Stimulated activated CD8-positive, alpha-beta memory T cell treated with anti-CD3 and anti-CD28 coated beads, Interleukin-7, amount 100 ng/mL, for 1 hour (primary cell): ENCODE measurements at places on chromosomes 2 and 18.

- no peak for DNase-seq
Measured at GRCh38 chr2:27038012-27038411, 5.2 kb downstream of the TMEM214 start.

DNA sequence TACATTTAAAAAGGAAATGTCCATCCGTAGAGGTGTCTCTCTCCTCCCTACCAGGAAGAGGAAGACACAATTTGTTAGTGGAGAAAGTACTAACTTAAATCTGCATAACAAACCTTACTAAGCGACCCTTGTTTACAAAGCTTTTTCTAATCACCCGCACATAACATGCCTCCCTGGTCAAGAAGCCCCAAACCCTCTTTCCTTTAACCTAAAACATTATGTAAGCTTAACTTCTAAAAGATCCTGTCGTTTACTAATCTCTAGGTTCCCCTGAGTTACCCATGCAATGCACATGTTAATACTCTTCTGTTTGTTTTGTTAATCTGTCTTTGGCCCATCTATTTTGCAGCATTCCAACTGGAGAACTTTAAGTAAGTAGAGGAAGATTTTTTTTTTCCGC is 630.3 kb upstream of the NRXN1 start:
- DNase-seq: no peak

DNA sequence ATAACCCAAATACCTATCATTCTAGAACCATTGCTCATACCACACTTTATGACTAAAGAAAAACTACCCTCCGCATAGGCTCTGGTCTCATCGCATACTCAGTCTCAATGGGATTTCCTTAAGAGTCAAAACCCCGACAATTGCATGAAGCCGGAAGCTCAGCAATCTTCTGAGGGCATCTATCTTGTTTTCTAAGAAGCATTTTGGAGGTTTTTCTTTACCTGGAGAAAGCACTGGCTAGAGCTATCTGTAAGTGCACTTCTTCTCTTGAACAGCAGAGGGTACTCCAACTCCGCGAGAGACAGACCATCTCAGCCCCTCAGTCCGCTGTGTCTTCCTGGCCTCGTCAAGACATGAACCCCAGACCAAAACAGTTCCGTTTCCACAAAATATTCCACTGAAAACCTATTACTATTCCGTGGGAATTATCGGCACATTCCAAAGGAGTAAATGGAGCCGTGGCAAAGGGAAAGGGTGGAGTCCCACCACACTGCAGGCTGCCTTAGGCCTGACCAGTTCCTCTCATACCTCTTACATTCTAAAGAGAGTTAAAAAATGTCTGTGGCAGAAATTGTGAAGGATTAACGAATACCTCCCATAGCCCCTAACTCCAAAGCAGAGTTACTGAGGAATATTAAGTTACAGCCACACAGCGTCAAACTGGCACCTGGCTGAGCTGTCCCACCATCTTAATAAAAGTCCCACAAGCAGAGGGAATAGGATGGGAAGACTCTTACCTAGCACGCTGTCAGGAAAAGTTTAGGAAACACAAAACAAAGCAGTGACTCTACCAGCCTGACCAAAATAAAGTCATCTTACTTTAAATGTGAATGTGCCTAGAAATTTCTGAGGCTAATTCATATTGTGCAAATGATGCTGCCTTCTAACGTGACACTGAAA is 325.6 kb upstream of the VRK2 start:
- no peak for DNase-seq

- no peak for DNase-seq
Measured at GRCh38 chr2:152385650-152386049, 50.7 kb downstream of the FMNL2 start.

GRCh38 chr2:3595985-3596384 is 1.1 kb downstream of the COLEC11 start:
- DNase-seq: no peak
